Stimulated activated CD8-positive, alpha-beta memory T cell treated with anti-CD3 and anti-CD28 coated beads, Interleukin-4, amount 100 ng/mL, for 1 hour (primary cell): ENCODE measurements at places on chromosomes 7 and 10.

DNA sequence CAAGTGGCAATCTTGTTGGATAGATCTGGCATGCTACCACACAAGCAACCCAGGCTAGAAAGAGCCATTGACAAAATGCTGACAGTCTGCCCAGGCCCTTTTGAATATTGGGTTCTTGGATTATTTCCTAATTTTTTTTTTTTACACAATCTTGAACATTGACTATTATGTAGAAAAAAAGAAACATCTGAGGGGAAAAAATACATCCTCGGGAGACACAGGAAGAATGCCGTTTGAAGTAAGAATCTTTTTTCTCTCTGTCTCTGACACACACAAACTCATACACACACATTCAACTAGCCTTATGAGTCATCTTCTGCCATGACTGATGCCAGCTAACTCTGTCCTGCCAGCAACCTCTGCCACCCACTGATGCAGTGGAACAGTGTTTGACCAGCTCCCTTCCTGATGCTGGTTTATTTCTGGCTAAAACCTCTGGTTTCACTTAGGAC lies 47.2 kb downstream of the SORBS1 start:
- no peak for DNase-seq

DNA sequence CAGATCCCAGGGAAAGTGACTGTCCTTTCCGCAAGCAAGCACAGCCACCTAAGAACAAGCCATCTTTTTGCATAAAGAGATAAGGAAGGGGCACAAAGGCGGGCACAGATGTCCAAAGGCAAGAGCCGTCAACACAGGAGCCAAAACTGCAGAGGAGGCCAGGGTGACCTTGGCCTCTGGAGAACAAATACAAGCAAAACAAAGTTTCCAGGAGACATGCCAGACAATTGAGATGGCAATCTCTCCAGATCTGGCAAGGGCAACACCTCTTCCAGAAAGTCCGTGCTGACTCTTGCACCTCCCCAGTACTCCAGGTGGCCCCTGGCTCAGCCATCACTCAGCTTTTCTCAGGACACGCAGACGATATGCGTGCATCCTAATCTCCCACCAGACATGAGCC lies 58.2 kb downstream of the TEX36 start:
- DNase-seq = no peak

DNA sequence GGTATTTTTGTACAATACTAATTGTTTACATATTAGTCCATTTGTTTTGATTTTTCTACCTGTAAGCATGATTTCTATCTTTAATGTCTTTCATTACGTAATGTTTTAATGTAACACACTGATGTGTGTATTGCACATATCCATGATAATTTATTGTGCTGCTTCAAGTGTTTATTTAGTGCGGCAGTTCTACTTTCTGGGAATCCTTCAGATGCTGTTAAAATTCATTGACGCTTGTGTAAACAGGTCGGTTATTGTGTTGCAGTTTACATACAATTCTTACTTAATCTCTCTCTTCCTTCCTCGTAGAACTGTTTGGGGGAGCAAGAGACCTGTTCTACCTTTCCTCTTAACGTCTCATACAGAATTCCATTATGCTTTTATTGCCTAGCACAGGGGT lies 6.9 kb downstream of the TMEM60 start:
- no peak for DNase-seq

- no peak for DNase-seq
These were observed 39.3 kb upstream of the BNIP3 start for GRCh38 chr10:132021046-132021445.

DNA sequence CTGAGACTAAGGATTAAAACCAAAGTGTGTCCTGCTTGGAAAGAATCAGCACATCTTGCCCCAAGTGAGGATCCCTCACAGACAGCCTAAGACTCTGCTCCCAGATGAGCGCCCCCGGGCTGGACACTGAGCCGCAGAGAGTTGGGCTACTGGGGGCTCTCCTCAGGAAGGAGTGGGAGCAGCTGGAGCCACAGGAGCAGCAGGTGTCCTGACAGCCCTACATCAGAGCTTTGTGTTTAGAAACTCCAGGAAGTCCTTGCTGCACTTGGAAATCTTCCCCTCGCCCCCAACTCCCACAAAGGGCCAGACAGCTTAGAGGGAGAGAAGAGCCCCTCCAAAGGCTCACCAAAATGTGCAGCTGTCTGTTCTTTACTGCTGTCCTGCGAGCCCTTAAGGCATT lies 172.2 kb downstream of the HERPUD2 start:
- no peak for DNase-seq
